Smooth muscle cell of the umbilical artery (primary cell): ENCODE measurements at places on chromosomes 4 and X. TPM values are rescaled to one million over a fixed set of nuclear protein-coding genes. Genes with fewer than 3 reads are reported as not detected.

SLC2A9 gene
- total RNA-seq: 2.7 and 6.5 TPM in 2 replicates

HEPH gene
- 1.5 and 109 TPM in 2 replicates for total RNA-seq

STPG2 gene
- total RNA-seq: under 0.01 and 0.05 TPM in 2 replicates

TSPAN6 gene
- 36.6 and 84.3 TPM in 2 replicates for total RNA-seq

DRD5 gene
- total RNA-seq: not detected in 2 replicates

HAUS3 gene
- total RNA-seq: 7.4 and 11.9 TPM in 2 replicates

MAGEA4 gene
- not detected in 2 replicates for total RNA-seq

UGT2B17 gene
- total RNA-seq: not detected in 2 replicates

GUCY1A1 gene
- total RNA-seq: 0.78 and 2.1 TPM in 2 replicates
